ENCODE measurements at places on chromosomes 4 and X.

- DNase-seq: no peak
Measured at GRCh38 chr4:47278631-47279030, 184.9 kb downstream of the COMMD8 start.

DNA sequence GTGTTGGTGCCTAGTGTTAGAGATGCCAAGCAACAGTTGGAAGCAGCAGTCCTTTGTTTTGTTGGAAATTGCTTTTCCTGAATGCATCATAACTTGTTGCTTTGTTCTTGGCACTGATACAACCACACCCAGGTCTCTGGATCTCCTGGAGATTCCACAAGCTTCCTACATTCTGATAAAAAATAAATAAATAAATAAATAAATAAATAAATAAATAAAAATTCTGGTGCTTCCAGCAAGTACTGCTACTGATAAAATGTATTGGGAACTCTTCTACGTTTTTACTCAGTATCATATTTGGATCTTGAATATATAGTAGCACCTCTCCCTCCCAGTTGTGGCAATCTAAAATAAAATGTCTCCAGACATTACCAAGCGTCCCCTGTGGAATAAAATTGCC is 62.7 kb upstream of the GRID2 start:
- no peak for DNase-seq

GRCh38 chr4:154578919-154579318 is 11.6 kb downstream of the FGA start:
- DNase-seq: no peak

- DNase-seq: no peak
Measured at GRCh38 chr4:152000518-152000917, 239.7 kb upstream of the GATB start.

- peak; percentile 47 for DNase-seq
Measured at GRCh38 chr4:73729534-73730165, 10.7 kb upstream of the CXCL8 start.

- DNase-seq: no peak
Measured at GRCh38 chr4:48877827-48878535, 28.6 kb downstream of the OCIAD2 start.

DNA sequence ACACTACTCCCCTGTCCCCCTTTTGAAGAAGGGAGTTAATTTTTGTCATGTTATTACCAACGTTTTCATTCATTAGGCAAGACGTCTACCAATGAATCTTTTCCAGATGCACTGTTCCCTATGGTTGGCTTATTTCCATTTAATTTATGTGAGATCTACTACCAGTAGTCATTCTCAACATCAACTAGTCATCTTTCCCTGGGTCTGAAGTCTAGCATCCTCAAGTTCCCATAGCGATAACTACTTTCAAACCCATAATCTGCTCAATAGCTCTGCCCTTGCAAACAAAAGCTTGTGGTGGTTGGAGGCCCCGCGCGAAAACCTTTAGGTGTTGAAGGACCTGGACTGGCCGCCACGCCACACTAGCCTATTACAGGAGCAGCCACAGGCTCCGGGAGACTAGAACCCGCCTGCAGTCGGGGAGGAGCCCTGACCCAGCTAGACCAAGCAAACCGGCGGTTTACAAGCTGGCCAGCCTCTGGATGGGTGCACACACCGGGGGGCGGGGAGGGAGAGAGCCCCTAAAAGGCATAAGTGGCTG is 746 bp downstream of the PPAT start:
- no peak for DNase-seq

DNA sequence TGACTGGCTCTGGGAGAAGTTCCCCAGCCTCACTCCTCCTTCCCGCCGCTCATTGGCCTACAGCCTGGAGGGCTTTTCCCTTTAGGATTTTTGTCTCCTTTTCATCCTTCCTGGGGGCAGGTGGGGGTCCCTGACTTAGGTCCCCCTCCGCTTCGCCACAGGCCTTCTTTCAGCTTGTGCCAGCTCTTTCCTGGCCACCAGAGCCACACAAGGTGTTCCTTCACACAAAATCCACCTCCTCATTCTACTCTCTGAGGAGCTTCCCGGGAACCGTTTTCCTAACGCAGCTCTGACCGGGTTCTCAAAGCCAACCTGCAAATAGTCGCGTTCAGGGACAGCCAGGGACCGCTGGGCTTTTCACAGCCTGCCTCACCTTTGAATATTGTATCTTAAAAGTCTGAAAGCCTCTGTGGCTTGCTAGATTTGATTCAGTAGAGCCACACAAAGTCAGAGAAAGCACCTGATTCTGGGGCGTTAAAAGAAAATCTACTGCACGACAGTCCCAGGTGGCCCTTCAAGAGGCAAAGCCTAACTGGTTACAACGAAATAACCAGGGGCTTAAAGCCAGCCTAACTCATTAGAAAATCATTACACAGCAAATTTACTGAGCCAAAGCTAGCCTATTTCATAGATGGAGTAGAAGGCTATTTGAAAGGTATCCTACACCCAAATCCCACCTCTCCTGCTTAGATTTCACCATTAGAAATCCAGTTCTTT is 731 bp upstream of the GPC3 start:
- DNase-seq: no peak

GRCh38 chr4:159185591-159186023 is 82.7 kb downstream of the RAPGEF2 start:
- DNase-seq: no peak

DNA sequence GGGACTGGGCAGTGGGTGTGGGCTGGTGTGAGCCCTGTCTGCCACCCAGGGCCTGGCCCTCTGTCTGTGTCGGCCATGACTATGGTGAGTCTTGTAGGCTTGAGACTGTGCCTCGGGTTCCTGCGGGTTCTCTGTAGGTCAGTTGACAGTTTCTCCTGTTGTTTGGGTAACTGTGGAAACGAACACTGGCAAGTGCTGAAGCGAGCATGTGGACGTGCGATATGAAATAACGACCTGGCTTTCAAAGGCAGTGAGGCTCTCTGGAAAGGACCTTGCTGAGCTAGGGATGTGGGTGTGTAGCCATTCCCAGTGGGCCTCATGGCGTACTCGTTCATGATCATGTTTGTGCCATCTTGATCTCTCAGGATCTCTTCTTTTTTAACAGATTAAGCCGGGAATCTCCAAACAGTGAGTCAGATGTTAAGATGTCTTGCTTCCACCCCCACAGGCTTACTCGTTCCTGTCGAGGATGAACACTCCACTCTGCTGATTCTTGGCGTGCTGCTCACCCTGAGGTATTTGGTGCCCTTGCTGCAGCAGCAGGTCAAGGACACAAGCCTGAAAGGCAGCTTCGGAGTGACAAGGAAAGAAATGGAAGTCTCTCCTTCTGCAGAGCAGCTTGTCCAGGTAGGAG is 41.3 kb downstream of the HTT start:
- no peak for DNase-seq

DNA sequence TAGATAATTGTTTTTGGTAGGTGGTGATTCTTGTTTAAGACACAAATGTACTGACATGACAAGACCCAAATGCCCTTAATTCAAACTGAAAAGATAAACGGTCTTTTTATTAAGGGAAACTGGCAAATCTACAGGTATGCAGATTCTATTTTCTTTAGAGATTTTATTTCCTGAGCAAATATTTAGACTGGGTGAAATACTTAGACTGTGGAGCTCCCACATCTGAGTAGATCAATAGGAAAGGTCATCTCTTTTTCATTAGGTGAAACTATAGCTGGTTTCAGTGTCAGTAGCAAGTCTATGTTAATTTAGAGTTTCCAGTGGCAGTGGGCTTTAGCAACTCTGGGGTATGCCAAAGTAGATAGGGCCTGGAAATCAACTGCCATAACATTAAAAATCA is 446.7 kb downstream of the FSTL5 start:
- DNase-seq: no peak

DNA sequence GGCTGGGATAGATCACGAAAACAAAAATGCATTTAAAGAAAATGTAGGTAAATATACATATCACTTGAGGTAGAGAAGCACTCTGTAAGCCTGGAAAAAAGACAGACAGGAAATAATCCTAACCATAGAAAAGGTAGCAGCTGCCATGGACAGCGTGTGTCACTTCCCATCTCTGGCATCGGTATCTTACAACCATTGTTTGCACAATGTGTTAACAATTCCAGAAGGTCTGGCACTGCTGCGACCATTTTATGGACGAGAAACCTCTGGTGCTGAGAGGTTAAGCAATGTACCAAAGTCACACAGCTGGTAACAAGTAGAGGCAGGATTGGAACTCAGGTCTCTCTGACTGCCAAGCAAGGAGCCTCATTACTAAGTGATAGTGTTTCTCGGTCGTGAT is 1.7 kb upstream of the MTNR1A start:
- DNase-seq: no peak

GRCh38 chr4:143597276-143597675 is 83.8 kb downstream of the SMARCA5 start:
- DNase-seq: no peak

- no peak for DNase-seq
Measured at GRCh38 chr4:70734168-70734954, 12.6 kb downstream of the RUFY3 start.

- DNase-seq: no peak
Measured at GRCh38 chrX:13955975-13956374, 73.7 kb downstream of the GEMIN8 start.

GRCh38 chr4:155960522-155960921 is 6.9 kb upstream of the CTSO start:
- DNase-seq: no peak

- no peak for DNase-seq
Measured at GRCh38 chrX:154986826-154987575, 35.5 kb downstream of the F8 start.

Measured in left ventricle myocardium superior (tissue), 1 donor.